ENCODE measurements at places on chromosomes 6 and 20.

DNA sequence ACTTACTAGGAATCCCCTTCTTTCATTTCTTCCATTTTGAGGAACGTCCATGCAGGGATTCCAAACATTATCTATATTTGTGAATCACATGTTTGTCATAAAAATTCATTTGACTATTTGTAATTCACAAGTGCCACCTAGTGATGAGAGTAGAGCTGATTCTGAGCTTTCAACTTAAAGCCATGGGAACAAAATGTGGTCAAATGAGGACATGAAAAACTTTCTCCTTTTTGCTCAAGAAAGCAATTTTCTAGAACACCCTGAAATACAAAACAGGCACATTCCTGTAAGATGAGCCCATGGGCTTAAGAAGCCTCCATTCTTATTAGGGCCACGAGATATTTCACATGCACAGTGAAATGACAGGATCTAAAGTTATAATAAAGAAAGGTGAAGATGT, 12.3 kb downstream of the MAP3K7 start:
- DNase-seq = peak; percentile 10

GRCh38 chr20:48164566-48165400, 379.5 kb upstream of the SULF2 start:
- no peak for DNase-seq

- no peak for DNase-seq
Measured at GRCh38 chr6:12594530-12594893, 122.1 kb upstream of the PHACTR1 start.

DNA sequence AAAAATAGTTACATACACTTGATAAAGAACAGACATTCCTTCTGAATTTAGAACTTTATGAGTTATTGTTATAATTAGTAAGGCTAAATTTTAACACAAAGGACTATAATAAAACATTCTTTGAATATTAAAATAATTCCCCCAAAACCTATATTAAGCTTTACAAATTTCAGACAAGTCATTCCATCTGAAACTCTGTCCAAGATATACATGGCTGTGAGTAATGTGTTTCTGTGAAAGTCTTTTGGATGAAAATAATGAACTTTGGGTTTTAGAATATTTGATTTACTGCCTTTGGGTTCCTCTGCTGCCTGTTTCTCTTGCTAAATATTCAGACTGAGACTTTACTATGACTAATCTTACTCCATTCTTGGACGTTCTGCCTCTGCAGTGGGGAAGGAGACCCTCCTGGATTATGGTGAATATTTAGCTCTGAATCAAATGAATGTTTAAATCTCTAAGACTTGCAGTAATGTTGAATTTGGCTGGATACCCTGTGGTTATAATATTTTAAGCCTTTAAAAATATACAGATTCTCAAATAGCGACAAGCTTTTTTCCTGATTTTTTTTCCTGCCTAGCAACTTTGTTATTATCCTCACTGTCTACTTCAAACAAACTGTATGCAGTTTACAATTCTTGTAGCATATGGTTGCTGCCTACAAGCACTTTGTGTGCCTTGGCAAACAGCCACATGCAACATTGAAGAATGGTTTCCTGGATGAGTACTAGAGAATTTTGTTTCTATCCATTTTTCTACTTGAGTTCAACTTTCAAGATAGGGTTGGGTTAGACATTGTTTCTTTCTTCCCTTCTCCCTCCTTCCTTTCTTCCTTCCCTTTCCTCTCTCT, 51.4 kb downstream of the TXLNB start:
- peak; percentile 79 for DNase-seq

DNA sequence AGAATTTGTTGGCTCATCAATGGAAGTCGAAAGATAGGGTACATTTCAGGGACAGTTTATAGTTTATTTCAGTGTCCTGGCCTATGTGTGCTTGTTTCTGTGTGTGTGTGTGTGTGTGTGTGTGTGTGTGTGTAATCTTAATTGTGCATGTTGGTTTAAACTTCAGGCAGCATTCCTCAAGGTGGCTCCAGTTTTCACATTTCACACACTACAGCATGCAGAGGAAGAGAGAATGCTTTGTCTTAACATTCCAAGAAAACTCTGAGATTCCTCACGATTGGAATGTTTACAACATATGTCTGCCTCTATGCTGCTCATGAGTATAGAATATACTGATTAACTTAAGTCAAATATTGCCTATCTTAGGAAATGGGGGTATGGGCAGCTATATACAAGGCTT, 332.6 kb upstream of the EPHA7 start:
- DNase-seq = no peak

DNA sequence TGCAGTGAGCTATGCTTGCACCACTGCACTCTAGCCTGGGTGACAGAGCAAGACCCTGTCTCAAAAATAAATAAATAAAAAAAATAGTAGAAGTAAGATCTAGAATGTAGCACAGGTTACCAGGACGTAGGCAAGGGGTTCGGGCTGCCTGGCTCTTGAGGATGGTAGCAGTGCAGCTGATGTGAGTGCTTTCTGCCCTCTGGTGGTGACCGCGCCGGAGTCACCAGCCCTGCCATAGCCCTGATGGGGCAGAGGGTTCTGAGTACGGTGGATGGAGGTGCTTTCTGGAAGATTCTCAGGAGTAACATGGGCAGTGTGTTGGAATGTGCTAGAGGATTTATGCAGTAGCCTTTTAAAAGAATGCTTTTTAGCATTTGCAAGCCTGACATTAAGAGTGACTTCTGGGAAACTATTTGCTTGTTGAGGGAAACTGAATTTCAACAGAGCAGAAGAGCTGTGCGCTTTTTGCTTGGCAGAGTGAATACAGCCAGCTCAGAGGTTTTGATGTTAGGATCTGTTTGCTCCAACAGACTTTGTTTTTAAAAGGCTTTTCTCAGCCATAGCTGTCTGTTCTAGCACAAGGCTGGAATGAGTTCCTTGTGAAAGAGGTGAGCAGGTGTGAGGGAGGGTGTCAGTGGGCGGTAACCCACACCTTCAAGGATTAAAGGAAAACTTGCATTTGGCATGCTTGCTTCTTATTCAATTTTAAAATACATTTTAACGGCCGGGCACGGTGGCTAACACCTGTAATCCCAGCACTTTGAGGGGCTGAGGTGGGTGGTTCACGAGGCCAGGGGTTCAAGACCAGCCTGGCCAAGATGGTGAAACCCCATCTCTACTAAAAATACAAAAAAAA, 65.9 kb downstream of the PTPN1 start:
- no peak for DNase-seq

DNA sequence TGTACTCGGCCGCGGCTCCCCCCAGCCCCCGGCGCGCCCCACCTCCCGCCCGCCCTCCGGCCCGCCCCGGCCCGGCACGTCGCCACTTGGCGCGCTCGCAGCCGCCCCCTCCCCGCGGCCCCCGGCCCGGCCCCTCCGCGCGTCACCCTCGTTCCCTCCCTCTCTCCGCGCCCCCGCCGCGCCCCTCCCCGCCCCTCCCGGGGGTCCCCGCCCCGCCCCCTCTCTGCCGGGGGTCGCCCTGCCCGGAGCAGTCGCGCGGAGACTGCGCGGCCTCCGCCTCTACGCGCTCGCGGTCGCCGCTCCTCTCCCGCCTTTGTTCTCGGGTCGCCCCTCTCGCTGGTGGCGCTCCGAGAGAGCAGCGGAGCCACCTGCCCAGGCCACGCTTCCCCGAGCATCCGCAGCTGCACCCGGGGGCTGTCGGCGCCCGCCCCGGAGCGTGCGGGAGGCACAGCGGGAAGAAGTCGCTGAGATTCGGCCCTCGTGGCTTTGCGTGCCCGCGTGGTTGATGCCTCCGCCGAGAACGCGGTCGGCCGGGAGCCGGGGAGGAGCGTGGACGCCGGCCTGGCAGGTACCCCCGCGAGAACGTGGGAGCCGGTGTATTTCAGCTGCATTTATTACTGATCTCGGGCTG, at the start of gene PHF10:
Gene PHF10 (minus strand): TSS at position 7 of the 631 bp plus-strand sequence. CDS start 569 bp downstream, outside the sequence.
- no peak for DNase-seq

- no peak for DNase-seq
Measured at GRCh38 chr6:155128977-155129376, 133.9 kb downstream of the TIAM2 start.

DNA sequence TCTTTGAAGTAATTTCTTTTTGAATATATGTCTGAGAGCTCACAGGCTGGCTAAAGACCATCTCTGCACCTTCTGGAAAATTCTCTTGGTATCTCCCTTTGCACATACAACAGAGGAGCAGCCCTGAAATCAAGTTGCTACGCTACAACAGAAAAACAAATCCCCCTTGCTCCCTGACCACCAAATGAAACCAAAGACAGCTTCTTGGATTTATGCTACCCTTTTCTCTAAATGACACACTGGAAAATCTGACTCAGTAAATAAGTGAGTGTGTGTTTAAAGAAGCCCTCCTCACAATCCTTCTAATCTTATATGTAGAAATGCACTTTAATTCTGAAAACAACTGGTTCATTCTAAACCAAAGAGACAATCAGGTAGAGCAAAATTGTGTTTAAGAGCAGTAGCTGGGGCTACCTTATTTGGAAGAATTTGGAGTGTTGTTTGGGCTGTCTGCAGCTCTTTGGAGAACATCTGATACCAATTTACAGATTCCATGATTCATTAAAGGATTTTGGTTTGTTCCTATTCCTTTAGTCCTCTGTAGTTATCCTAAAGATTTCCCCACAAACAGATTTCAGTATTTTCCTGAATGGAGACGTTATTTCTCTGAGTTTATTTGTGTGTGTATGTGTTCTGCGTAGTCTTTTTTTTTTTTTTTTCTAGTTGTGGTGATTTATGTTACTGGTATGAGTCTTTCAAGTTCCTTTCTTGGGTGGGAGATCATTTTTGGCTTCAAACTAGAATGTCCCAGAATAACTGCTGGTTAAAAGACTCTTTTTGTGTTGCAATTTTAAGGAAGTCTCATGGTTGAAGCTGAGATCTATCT, 36.4 kb upstream of the UTRN start:
- DNase-seq = peak; percentile 52

- no peak for DNase-seq
Measured at GRCh38 chr20:61493798-61494305, 241.8 kb downstream of the CDH4 start.

DNA sequence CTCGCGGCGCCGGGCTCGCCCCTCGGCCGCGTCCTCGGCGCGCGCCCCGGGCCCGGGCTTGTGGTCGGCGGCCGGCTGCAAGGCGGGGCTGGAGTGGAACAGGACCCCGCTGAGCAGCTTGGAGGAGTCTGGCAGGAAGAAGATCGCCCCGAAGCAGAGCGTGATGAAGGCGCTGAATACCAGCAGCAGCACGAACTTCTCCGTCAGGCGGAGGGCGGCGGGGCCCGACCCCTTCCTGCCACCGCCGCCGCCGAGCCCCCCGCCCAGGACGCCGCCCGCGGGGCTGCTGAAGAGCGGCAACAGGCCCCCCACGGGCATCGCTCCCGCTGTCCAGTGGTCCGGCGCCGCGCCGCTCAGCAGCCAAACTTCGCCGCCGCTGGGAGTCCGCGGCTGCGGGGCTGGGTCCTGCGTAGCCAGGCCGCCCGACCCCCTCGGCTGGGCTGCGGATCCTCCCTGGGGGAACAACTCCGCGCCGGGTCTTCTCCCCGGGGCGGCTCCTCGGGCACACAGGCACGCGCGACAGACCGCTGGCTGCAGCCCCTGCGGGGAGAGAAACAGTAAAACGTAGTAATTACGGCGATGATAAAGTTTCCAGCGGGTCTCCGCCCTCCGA, 707 bp downstream of the MAN1A1 start:
- DNase-seq = no peak

- DNase-seq = no peak
Measured at GRCh38 chr6:1136827-1137226, 175.1 kb upstream of the FOXQ1 start.

DNA sequence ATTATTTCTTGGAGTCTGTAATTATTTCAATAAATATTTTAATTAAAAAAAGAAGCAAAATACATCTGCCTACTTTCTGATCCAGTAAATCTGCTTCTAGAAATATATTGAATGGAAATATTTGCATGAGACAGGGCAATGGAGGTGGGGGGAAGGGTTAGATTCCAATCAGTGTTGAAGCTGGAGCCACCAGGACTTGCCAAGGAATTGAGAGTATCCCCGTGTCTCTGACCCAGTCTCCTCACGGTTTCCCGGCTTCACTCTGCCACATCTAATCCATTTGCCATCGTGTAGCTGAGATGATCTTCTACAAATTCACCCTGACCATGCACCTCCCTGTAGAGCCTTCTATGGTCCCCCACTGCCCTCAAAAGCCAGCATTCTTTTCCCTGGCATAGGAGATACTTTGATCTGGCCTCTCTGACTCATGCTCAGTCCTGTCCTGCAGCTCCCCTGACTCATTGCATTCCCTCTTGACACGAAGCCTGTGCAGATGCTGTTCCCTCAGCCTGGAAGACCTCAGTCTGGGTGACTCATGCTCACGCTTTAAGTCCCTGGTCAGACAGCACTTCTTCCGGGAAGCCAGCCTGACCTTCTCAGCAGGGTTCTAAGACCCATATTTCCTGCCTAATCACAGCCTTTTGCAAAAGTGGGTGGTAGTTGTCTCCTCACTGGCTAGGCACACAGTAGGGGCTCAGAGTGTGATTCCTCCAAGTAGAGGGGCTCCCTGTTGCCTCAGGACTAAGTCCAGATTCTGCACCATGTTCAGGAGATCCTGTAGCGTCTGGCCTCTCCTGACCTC, 23.0 kb upstream of the FKBP1A start:
- peak; percentile 71 for DNase-seq

GRCh38 chr20:46359233-46359751, 47.1 kb downstream of the ELMO2 start:
- no peak for DNase-seq

- DNase-seq = no peak
Measured at GRCh38 chr6:62150048-62150663, 135.9 kb downstream of the KHDRBS2 start.

- peak; percentile 39 for DNase-seq
Measured at GRCh38 chr6:116682334-116682712, 1.3 kb downstream of the KPNA5 start.

DNA sequence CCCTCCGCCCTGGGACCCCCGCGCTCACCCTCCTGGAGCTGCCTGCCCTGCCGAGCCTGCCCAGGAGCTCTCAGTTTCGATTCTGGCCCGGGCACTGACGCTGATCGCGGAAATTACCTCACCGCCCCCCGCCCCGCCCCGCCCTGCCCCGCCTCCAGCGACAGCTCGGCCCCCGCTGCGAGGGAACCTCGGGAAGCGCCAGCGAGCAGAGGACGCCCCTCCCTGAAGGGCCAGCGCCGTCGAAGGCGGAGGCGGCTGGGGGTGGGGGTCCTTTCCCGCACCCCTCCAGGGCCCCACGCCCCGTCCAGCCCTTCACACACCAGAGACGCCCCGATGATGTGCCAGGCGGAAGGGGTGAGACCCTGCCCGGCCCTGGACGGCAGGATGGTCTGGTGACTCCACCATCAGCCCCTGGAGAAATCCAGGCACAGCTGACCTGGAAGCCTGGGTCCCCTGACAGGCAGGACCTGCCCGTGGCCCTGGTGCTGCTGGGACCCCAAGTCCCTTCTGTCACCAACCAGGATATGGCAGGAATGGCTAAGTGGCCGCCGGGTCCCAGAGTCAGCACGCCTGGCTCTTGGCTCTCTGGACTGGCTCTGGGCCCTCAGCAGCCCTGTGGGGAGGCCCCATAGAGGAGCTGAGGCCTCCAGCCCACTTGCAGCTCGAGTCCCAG, at the start of gene HELZ2:
Gene HELZ2 (minus strand): TSS at position 84 of the 673 bp plus-strand sequence. CDS start 1,854 bp downstream, outside the sequence.
- no peak for DNase-seq

DNA sequence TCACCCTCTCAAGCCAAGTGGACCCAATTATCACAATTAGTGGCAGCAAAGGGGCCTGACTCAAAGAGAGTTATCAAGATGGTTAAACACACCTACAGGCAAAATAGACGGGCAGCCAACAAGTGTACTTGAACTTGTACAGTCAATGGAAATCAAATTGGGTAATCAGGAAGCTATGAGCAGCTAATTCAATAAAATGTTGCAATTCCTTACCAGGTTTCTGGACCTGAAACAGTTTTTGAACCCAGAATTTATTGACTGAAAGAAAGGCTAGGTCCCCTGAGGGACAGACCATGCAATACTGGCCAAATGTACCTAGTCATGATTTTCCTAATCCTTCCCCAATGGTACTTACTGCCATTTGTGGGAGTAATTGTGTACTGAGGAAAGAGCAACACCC, 679.8 kb downstream of the EPM2A start:
- DNase-seq = peak; percentile 40

Data from skeletal muscle cell (primary cell).